ENCODE measurements at places on chromosomes 5 and 9.

GRCh38 chr5:40672425-40672824 lies 7.3 kb upstream of the PTGER4 start:
- no peak for DNase-seq

- DNase-seq = no peak
Measured at GRCh38 chr5:157390133-157390532, 69.9 kb upstream of the NIPAL4 start.

DNA sequence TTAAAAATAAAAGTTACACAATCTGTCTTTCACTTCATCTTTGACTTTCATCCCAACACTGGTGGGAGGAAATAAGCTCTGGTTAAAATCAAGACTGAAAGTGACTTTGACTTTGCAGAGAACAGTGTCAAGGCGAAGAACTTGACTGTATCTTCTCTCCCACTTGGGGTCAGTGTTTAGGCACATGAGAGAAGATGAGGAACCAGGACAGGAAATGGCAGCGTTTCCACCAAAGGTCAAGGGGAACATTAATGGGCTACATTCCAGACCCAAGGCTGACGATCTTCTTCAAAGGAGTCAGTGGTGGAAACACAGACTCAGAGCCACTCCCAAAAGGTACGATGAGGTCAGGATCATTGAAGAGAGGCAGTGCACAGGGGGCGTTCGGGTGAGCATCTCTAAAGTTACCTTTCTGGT lies 409.5 kb downstream of the ARHGEF28 start:
- no peak for DNase-seq

GRCh38 chr5:108678091-108678490 lies 69.6 kb upstream of the FER start:
- DNase-seq = no peak

DNA sequence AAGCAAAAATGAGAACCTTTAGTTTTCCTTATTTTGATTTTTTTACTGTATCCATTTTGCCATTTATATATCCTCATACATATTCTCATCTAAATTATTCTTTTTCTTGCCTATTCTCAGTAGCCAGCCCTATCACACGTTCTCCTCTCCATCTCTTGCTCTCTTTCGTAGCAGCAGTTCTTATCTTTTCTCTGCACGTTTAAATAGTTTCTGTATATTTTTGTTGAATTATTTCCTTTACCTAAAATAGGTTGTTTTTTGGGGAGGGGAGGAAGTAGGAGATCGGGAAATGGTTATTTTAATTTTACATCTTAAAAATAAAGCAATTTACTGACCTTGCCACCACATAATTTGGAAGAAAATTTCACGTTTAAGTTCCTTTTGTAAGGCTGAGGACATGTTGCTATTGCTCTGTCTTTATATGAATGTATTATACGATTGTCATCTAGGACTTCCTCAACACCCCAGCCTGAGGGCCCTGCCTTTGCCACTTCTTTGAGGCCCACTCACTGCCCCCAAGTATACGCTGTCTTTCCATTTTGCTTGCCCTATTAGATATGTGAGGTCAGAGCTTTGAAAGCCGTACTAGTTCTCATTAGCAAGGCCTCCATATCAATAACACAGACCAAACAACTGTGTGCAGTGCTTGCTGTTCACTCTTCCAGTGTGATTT lies 140.3 kb downstream of the GNAQ start:
- no peak for DNase-seq

Measured in right lobe of liver (tissue), 6 donors.